Neural crest cell (in vitro differentiated cells): ENCODE measurements at places on chromosomes 1 and 21. TPM values are rescaled to one million over a fixed set of nuclear protein-coding genes. Genes with fewer than 3 reads are reported as not detected.

Gene ADPRS
- 33.8 and 34.0 TPM in 2 replicates for total RNA-seq

Gene HEYL
- total RNA-seq: 4.9 and 5.0 TPM in 2 replicates

DNA sequence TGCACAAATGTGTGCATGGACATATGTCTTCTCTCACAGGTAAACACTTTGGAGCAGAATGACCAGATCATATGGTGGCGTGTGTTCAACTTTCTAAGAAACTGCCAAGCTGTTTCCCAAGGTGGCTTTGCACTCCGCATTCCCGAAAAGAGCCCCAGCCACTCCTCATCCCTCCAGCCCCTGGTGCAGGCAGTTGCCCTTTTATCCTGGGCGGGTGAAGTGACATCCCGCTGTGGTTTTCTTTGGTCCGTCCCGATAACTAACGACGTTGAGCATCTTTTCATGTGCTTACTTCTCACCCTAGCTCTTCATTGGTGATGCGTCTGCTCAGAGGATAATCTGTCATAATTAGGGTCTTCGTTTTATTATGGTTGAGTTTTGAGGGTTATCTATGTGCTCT is 612.5 kb downstream of the MATN1 start:
- DNase-seq: no peak
- H3K36me3 ChIP-seq: no peaks in the 10 kb centered on the region
- no peak overlapping the region for H3K27ac ChIP-seq
- H3K27me3 ChIP-seq: peaks cover 56% of the 10 kb centered on the region
- H3K4me3 ChIP-seq: no peak overlapping the region

- H3K4me3 ChIP-seq: peak overlapping the region; percentile 91
- peaks cover 24% of the 10 kb centered on the region for H3K4me1 ChIP-seq
- H3K27me3 ChIP-seq: peaks cover 20% of the 10 kb centered on the region
- DNase-seq: no peak
- H3K27ac ChIP-seq: no peak overlapping the region
These were observed 863 bp downstream of the TARBP1 start for GRCh38 chr1:234478152-234478480.

DNA sequence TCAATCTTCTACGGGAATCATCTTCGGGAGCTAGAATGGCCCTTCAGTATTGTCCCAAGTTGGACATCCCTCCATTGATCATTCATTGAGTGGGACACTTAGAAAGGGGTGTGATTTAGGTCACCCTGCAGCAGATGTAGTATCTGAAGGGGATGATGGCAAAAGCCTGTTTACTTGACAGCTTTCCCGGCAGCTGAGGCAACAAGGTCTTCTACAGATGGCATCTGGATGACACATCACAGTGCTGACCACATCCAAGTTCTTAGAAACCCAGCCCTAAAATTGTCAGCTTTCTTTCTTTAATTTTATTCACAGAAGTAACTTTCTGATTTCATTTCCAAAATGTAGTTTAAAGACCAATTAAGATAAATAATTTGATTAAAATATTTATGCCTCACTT is 150.3 kb downstream of the AMY1C start:
- no peak overlapping the region for H3K27ac ChIP-seq
- H3K27me3 ChIP-seq: no peaks in the 10 kb centered on the region
- H3K36me3 ChIP-seq: no peaks in the 10 kb centered on the region
- DNase-seq: no peak
- H3K4me1 ChIP-seq: no peaks in the 10 kb centered on the region
- no peak overlapping the region for H3K4me3 ChIP-seq

GRCh38 chr1:75996196-75996595 is 64.0 kb upstream of the ASB17 start:
- no peak for DNase-seq
- no peak overlapping the region for H3K4me3 ChIP-seq
- no peak overlapping the region for H3K27ac ChIP-seq
- no peaks in the 10 kb centered on the region for H3K4me1 ChIP-seq

- H3K36me3 ChIP-seq: no peaks in the 10 kb centered on the region
- no peaks in the 10 kb centered on the region for H3K27me3 ChIP-seq
- H3K27ac ChIP-seq: no peak overlapping the region
- no peak overlapping the region for H3K4me3 ChIP-seq
- DNase-seq: no peak
- H3K4me1 ChIP-seq: no peaks in the 10 kb centered on the region
These were observed 59.7 kb downstream of the MYOM3 start for GRCh38 chr1:24052220-24052619.

DNA sequence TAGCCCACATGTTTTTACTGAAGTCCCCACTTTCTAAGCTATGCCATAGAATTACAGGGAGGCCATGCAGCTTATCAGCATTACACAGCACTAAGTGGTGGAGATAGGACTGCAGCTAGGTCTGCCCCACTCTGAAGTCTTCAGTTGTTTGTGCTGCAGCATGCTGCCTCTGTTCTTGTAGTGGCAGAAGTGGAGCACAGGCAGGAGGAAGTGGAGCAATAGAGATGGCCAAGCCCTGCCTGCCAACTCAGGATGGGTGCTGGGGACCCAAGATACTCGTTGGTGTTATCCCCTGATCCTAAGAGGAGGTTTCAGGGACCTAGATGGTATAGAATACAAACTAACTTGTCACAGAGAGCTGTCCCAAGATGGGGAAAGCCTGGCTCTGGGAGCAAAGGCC is 12.9 kb downstream of the MRPL37 start:
- H3K27ac ChIP-seq: no peak overlapping the region
- peaks cover 21% of the 10 kb centered on the region for H3K36me3 ChIP-seq
- no peak overlapping the region for H3K4me3 ChIP-seq
- no peak for DNase-seq
- no peaks in the 10 kb centered on the region for H3K27me3 ChIP-seq
- H3K4me1 ChIP-seq: no peaks in the 10 kb centered on the region
